AG08395 (cell line): ENCODE measurements at places on chromosomes 7 and 10.

- DNase-seq: no peak
These were observed 169.7 kb downstream of the CACNA2D1 start for GRCh38 chr7:82273886-82274285.

DNA sequence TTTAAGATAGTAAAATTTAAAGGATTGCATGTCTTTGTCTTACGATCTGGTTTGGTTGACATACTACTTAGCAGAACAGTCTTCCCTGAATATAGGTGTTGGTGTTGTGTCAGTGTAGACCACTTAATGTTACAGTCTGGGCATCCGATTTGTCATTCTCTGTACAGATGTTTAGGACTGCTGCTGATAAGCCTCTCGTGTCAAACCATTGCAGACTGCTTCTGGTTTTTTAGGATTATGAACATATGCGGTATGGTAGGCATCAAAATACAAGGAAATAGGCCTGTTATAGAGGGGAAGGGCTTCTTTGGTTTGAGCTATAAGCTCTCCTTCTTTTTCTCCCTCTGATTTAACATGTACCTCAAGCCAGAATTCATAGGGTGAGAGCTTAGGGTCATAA, 7.4 kb downstream of the CYP3A43 start:
- no peak for DNase-seq

GRCh38 chr10:35700487-35700882, 58.4 kb upstream of the FZD8 start:
- DNase-seq: no peak

GRCh38 chr7:30859940-30860496, 51.6 kb upstream of the AQP1 start:
- no peak for DNase-seq

DNA sequence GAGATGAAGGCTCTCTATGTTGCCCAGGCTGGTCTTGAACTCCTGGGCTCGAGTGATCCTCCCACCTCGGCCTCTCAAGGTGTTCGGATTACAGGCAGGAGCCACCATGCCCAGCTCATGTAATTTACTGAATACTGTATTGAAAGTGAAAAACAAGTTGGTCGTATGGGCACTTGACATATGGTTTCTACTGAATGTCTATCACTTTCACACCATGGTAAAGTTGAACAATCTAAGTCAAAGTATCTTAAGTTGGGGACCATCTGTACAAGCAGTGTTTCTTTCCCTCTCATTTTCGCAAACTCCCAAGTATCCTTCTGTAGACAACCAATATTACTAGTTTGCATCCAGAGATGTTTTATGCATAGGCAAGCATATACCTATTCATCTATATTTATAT, 116.6 kb downstream of the TMEM178B start:
- no peak for DNase-seq

GRCh38 chr7:41383596-41383995, 319.3 kb downstream of the INHBA start:
- peak; percentile 4 for DNase-seq

DNA sequence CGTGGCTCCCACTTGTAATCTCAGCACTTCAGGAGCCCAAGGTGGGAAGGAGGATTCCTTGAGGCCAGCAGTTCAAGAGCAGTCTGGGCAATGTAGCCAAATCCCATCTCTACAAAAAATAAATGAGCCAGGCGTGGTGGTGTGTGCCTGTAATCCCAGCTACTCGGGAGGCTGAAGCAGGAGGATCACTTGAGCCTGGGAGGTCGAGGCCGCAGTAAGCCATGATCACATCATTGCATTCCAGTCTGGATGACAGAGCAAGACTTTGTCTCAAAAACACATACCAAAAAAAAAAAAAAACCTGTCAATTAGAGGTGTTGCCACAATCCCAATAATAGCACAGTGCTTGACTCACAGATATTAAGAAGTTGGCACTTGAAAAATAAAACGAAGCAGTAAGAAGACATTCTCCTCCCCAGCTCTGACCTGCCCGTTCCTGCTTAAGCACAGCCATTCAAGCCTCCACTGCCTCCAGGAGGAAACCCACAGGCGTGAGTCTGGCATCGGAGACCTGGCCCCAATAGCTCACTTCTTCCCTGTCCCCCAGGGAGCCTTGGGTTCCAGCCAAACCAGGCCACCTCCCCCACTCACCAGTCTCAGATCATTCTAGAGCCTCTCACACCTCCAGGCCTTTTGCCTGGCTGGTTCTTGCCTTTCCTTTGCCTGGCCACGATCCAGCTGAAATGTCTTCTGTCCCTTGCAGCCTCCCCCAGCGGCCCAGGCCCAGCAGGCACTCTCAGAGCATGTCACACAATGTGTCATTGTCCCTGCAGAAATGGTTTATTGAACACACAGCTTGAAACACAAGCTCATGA, 45.3 kb upstream of the GTF2I start:
- no peak for DNase-seq

DNA sequence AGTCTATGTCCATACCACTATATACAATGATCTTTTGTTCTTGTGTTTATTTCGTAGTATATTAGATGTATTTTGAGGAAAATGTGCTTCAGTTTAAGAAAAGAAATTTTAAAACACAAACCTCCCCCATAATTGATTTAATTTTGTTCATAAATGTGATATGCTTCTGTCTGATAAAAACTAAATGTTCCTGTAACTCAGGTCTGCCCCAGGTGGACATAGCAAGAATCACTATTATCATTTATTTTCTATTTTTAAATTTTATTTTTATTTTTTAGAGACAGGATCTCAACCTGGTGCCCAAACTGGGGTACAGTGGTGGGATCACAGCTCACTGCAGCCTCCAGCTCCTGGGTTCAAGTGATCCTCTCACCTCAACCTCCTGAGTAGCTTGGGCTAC, 43.2 kb downstream of the BEND7 start:
- DNase-seq: peak; percentile 33

DNA sequence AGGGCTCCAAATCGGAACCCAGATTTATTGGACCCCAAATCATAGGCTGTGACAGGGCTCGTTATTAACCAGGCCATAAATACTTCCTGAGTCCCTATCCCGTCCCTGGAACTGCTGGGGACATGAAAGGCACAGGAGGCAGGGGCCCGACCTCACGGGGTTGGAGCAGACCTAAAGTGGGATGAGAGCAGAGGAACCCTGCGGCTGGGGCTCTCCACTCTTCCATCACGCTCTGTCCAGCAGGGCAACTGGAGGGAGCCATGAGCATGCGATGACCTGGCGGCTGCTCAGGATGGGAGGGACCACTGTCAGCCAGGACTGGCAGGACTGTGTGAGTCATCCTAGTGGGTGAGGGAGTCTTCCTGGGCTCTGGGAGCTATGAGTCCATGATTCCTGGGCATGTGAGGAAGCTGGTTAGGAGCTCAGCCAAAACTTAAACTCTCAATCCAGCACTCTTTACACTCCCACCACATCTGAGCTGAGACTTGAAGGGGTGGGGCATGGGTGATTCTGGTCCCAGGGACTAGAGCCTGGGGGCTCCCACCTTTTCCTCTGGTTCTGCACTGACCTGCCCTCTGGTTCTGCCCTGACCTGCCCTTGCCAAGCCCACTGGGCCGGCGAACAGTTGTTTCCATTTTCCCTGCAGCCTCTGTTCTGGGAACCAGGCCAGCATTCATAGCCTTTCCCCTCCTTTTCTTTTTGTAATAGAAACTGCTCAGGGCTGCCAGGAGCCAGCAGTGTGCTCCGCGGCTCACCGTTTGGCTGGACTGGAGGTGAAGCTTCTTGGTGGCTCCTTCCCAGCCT, 47.1 kb downstream of the SYPL1 start:
- DNase-seq: peak; percentile 97
